CD8-positive, alpha-beta memory T cell (primary cell): ENCODE measurements at places on chromosomes 16 and 17. TPM values are rescaled to one million over a fixed set of nuclear protein-coding genes. Genes with fewer than 3 reads are reported as not detected.

Gene OTOP3
- total RNA-seq, result not detected

Gene RND2
- total RNA-seq, result 0.22 TPM

Gene SMIM36
- not detected for total RNA-seq

Gene NDUFAF8
- total RNA-seq, result 136 TPM

Gene SCNN1B
- not detected for total RNA-seq

Gene SCGB1C2
- not detected for total RNA-seq

Gene LITAFD
- not detected for total RNA-seq

Gene NT5M
- total RNA-seq, result 6.6 TPM

Gene ULK2
- 4.6 TPM for total RNA-seq

Gene NTN1
- total RNA-seq, result 0.24 TPM

Gene PRAC2
- not detected for total RNA-seq

Gene MT1E
- 163 TPM for total RNA-seq

Gene DNAAF8
- total RNA-seq, result 0.15 TPM

Gene PRSS22
- total RNA-seq, result not detected

Gene CES3
- total RNA-seq, result 0.16 TPM

Gene CCL4
- 1,794 TPM for total RNA-seq

Gene ARL5C
- total RNA-seq, result not detected

Gene CCL7
- total RNA-seq, result not detected

Gene PHF23
- 48.0 TPM for total RNA-seq

Gene C1QTNF1
- total RNA-seq, result not detected

Gene TEKT3
- total RNA-seq, result not detected

Gene TEKT5
- not detected for total RNA-seq

Gene MIF4GD
- total RNA-seq, result 38.5 TPM

Gene PRAC1
- total RNA-seq, result not detected

Gene PIK3R6
- 0.35 TPM for total RNA-seq

Gene HSD11B2
- total RNA-seq, result 1.5 TPM

Gene BLMH
- total RNA-seq, result 68.0 TPM

Gene TEKT1
- total RNA-seq, result not detected

Gene GCGR
- total RNA-seq, result not detected

Gene LSM12
- total RNA-seq, result 81.9 TPM

Gene FOXN1
- not detected for total RNA-seq

Gene MGRN1
- total RNA-seq, result 69.7 TPM

Gene TMC5
- not detected for total RNA-seq

Gene KRTAP1-5
- total RNA-seq, result not detected

Gene TMC7
- total RNA-seq, result not detected

Gene P2RX5
- total RNA-seq, result 9.8 TPM

Gene TP53TG3C
- not detected for total RNA-seq

Gene FOXJ1
- total RNA-seq, result 0.64 TPM

Gene PRSS27
- total RNA-seq, result 1.6 TPM

Gene CDR2L
- total RNA-seq, result 1.7 TPM

Gene EIF4A3
- 174 TPM for total RNA-seq

Gene RAB37
- total RNA-seq, result 6.0 TPM

Gene CCDC144A
- total RNA-seq, result 0.95 TPM

Gene KRT40
- total RNA-seq, result not detected

Gene SRSF1
- 469 TPM for total RNA-seq

Gene RNF222
- total RNA-seq, result not detected

Gene KRT33A
- total RNA-seq, result not detected

Gene ARHGAP23
- total RNA-seq, result 1.0 TPM

Gene SPSB3
- 30.6 TPM for total RNA-seq
